Smooth muscle cell of the umbilical artery (primary cell): ENCODE measurements at places on chromosomes 5 and 9. TPM values are rescaled to one million over a fixed set of nuclear protein-coding genes. Genes with fewer than 3 reads are reported as not detected.

Gene PTPRD
- 14.6 and 34.7 TPM in 2 replicates for total RNA-seq

Gene AHRR
- total RNA-seq = 4.6 and 10.7 TPM in 2 replicates

Gene RELL2
- total RNA-seq = 3.9 and 7.0 TPM in 2 replicates

Gene NUDT2
- 14.3 and 39.2 TPM in 2 replicates for total RNA-seq

Gene ANP32B
- 6.2 and 9.3 TPM in 2 replicates for total RNA-seq

Gene RGS14
- 3.9 and 4.2 TPM in 2 replicates for total RNA-seq

Gene CREB3
- 97.4 and 118 TPM in 2 replicates for total RNA-seq

Gene MARCOL
- not detected in 2 replicates for total RNA-seq

Gene ZNF462
- 17.2 and 24.3 TPM in 2 replicates for total RNA-seq

Gene CYSRT1
- 0.30 and 0.46 TPM in 2 replicates for total RNA-seq

Gene CDH9
- total RNA-seq = 0.59 TPM in 1 of 2 replicates, not detected in the other
